ENCODE measurements at places on chromosomes 6 and 20.

DNA sequence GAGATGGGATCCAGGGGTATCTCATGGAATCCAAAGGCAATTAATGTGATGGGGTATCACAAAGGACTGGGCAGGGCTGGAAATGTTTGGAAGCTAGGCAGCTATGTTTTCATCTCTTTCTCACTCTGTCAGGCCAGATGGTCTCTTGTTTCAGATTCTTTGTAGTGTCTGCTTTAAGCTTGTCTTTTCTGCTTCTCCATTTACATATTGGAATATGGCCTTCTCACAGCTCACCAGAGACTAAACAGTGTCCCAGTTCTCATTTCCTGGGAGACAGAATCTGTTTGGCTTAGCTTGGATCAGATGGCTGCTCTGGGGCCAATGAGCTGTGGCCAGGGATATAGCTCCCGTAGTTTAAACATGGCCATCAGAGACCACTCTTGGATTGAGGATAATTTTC is 78.9 kb downstream of the SLC35F1 start:
- DNase-seq = no peak

DNA sequence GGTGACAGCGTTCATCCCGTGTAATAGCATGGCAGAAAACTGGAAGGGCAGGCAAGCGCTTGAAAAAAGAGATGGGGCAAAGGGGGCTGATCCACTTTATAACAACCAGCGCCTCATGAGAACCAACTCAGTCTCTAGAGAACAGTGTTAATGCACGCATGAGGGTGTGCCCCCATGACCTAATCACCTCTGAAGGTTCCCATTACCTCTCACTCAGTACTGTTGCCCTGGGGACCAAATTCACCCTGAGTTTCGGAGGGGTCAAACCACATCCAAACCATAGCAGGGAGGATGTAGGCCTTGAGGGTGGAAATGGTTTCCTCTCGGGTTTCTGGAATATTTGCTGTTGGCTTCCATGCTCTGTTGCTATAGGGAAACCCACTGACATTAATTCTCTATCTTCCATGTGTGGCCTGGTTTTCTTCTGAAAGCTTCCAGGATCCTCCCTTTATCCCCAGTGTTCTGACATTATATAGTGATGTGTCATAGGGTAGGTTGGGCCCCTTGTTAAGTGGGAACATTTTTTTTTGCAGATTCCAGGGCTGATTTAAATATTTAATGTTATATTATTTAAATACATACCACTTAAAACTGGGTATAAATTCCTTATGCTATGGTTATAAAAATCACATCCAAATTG is 65.2 kb downstream of the PPP1R14C start:
- no peak for DNase-seq

DNA sequence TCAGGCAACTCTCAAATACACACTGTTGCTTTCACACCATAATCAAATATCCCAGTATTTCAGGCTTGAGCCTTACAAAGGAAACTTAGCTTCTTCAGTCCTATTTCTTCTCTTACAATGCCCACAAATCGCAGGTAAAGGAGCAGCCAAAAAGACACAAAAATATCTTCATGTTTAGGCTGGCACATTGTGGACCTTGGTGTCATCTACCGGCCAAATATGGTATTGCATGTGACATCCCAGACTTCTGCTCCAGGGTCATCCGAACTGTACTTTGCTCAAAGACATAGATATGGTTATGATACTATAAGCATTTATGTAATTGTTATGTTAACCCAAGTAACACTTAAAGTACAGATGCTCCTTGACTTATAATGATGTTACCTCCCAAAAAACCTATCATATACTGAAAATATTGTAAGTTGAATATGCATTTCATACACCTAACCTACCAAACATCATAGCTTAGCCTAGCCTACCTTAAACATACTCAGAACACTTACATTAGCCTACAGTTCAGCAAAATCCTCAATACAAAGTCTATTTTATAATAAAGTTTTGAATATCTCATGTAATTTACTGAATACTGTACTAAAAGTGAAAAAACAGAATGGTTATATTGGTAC is 4.6 kb downstream of the OR2H2 start:
- DNase-seq = peak; percentile 59

- no peak for DNase-seq
These were observed 481.1 kb downstream of the BMP2 start for GRCh38 chr20:7248281-7249201.

DNA sequence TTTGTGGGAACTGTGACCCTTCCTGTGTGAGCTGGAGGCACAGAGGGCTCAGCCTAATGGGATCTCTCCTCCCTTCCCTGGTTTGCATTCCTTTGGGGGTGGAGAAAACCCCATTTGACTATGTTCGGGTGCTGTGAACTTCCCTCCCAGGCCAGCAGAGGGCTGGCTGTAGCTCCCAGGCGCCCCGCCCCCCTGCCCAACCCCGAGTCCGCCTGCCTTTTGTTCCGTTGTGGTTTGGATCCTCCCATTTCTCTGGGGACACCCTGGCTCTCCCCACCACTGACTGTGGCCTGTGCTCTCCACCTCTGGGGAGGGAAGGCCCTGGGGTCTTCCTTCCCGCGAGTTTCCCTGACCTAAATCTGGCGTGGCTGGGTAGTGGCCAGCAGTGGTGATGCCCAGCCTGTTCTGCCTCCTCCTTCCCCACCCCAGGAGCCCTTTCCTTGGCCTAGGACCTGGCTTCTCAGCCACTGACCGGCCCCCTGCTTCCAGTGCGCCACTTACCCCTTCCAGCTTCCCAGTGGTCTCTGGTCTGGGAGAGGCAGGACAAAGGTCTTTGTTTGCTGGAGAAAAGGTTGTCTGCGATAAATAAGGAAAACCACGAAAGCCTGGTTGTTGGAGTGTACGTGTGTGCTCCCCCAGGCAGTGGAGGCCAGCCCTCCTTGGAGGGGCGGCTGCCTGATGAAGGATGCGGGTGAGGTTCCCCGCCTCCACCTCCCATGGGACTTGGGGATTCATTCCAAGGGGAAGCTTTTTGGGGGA is 4.9 kb downstream of the VEGFA start:
- peak; percentile 56 for DNase-seq

- peak; percentile 19 for DNase-seq
These were observed 7.5 kb upstream of the BFSP1 start for GRCh38 chr20:17538517-17539170.

DNA sequence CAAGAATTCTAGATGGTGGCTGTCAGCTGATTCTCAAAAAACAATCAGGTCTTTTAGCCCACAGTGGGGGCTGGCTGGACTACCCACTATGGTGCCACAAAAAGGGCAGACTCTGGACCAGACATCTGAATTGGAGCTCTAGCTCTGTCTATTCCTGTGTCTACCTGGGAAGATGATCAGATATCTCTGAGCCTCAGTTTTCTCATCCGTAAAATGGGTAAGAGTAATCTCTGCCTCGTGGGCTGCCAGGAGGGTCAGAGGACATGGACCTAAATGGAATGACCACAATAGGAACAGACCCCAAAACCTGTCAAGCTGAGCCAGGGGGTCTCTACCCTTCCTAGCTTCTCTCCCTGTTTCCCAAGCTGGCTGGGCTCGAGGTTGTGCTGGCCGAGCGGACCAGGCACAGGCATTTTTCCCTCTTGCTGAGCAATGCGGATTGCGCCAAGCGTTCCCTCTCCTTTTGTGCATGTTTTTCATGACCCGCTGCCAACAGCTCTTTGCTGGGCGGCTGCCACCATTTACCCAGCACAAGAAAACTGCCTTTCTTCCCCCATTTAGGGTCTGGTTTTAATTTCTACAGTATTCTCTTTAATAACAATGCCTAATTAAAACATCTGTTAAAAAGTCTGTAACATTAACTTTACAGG is 74.7 kb upstream of the MAFB start:
- DNase-seq = no peak

DNA sequence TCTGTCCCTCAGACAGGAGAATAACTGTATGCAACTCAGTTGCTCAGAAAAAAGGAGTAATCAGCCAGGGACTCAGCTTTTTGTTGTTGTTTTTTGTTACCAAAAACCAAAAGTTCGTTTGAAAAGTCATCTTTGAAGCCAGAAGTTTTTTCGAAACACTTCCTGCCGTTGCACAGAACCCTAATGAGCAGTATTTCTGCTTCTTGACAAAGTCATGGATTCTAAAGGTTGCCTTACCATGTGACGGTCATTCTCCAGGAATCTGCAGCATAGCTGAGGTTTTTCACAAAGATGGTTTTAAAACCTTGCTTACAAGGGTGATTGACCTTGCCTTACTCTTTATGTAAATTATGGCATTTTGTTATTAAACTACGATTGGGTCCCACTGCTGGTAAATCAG is 1.9 kb downstream of the RAB32 start:
- DNase-seq = peak; percentile 58

- no peak for DNase-seq
These were observed 114.1 kb downstream of the GJA10 start for GRCh38 chr6:90008189-90008907.

GRCh38 chr6:27478141-27478705 is 5.3 kb upstream of the ZNF184 start:
- DNase-seq = no peak

- no peak for DNase-seq
These were observed 105.8 kb downstream of the ALDH8A1 start for GRCh38 chr6:134844120-134844519.

GRCh38 chr6:130167655-130168054 is 55.1 kb downstream of the SAMD3 start:
- DNase-seq = no peak

- no peak for DNase-seq
These were observed 131.0 kb upstream of the MLN start for GRCh38 chr6:33934731-33935270.

- peak; percentile 31 for DNase-seq
These were observed 38.9 kb downstream of the OR2B2 start for GRCh38 chr6:27873021-27873940.

GRCh38 chr6:88775866-88776571 is 187.4 kb downstream of the RNGTT start:
- no peak for DNase-seq

- DNase-seq = no peak
These were observed 59.6 kb upstream of the ESR1 start for GRCh38 chr6:151747896-151748295.

GRCh38 chr20:11281768-11282167 is 608.0 kb upstream of the JAG1 start:
- no peak for DNase-seq

DNA sequence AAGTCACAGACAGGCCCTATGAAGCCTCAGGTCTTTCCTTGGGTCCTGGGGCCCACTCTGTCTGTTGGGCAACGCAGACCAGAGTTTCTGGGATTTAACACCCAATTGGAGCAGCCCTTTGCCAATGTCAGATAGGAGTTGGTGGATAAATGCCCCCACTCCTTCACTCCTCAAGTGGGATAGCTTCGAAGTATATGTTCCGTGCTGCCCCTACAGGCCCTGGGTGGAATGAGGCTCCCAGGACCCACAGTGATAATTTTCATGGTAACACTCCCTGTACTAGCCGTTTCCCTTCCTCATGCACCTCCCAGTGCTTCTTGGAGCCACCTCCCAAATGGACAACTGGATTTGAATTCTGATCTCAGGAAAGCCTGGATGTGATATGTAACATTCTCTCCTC is 145.4 kb downstream of the FOXA2 start:
- no peak for DNase-seq

DNA sequence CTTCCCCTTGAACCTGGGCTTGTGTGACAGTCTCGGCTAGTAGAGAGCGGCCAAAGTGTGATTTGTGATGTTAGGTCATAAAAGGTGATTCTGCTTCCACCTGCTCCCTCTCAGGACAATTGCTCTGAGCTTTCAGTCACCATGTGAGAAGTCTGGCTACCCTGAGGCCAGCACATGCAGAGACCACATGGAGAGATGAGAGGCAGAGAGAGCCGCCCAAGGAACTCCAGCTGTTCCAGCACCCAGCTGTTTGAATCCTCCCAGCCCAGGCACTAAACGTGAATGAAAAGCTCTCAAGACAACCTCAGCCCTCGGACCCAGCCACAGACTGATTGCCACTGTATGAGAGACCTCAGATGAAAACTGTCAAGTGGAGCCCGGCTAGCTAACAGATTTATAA is 143.4 kb upstream of the EEF1E1 start:
- no peak for DNase-seq

- no peak for DNase-seq
These were observed 398.4 kb downstream of the BTBD9 start for GRCh38 chr6:38241200-38241871.

GRCh38 chr6:154161689-154162088 is 122.6 kb downstream of the OPRM1 start:
- no peak for DNase-seq

GRCh38 chr6:73011945-73012344 is 213.4 kb downstream of the KHDC1L start:
- DNase-seq = no peak

DNA sequence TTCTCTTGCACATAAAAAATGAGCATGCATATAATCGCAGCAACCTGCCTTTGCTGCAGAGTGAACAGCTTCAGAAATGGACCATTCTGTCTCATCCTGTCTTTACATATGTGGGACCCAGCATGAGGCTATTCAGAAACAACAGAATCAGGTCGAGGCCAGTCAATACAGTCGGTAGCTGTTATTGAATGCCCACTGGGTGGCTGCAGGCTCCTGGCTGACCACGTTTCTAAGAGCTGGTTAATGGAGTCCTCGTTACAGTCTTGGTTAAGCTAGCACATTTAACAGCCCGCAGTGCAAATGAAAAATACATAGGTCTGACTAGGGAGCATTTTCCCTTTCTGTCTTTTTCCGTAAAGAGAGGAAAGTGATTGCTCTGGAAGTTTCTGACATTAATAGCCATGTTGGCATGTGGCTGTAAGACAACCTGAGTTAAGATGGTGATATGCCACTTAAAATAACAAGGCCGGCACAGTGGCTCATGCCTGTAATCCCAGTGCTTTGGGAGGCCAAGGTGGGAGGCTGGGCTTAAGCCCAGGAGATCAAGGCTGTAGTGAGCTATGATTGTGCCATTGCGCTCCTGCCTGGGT is 75.0 kb downstream of the SHLD1 start:
- DNase-seq = no peak

DNA sequence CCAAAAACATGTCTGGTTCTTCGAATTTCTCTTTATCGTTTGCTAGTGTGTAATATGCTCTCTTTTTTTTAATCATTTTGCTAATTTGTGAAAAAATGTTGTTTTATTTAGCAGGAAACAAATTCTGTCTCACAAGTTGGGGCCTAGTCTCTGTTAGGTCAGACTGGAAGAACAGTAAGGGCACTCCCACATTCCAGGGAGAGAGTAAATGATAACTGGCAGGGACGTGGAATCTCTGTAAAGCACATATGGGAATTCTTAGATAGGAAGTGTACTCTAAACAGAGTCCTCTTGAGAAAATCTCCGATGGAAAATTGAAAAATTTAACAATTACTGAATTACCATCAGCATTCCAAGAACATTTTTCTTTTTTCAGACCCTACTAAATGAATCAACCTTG is 16.4 kb upstream of the CCDC28A start:
- peak; percentile 1 for DNase-seq

DNA sequence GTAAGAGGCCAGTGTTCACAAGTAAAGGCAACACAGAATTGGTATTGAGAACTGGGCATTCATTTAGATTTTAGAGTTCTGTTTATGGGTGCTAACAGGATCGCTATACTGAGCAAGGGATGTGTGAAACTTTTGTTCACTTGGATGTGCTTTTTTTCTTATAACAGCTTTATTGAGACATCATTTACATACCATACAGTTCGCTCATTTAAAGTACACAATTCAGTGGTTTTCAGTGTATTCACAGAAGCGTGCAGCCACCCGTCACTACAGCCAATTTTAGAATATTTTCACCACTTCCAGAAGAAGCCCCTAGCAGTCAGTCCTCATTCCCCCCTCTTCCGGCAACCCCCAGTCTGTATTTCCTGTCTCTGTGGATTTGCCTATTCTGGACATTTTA is 48.7 kb downstream of the GFRA4 start:
- DNase-seq = no peak

- no peak for DNase-seq
These were observed 88.8 kb downstream of the MAP3K4 start for GRCh38 chr6:161080263-161080970.
